ENCODE measurements at places on chromosomes 2 and 18. TPM values are rescaled to one million over a fixed set of nuclear protein-coding genes. Genes with fewer than 3 reads are reported as not detected.
A peak's percentile ranks its signal among the peaks of the same experiment; 100 is the strongest.

FBXO15 gene
- total RNA-seq = 5.2 TPM

ATP6V1B1 gene
- total RNA-seq = 1.9 TPM

CFAP210 gene
- 7.7 TPM for total RNA-seq

ACP1 gene
- 34.7 TPM for total RNA-seq

HOXD13 gene
- not detected for total RNA-seq

SERPINB4 gene
- total RNA-seq = not detected

ZNF385B gene
- 70.7 TPM for total RNA-seq

SGPP2 gene
- 85.9 TPM for total RNA-seq

DNA sequence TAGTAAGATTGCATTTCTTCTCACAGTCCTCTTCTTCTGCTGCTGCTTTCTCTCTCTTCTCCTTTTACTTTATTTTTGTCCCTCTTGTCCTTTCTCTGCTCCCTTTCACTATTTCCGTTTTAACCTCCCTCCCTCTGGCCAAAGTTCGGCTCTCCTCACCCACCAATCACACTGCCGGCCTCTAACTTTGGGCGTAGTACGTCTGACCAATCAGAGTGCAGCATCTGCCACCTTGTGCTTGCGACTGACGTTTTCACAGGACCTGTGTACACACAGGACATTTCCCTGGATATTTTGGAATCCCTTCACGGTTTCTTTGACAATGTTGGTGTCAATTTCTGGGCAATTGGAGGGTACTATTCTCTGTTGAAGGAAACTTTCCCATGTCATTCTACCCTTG lies 22.6 kb upstream of the ICOS start:
- DNase-seq = no peak

DNA sequence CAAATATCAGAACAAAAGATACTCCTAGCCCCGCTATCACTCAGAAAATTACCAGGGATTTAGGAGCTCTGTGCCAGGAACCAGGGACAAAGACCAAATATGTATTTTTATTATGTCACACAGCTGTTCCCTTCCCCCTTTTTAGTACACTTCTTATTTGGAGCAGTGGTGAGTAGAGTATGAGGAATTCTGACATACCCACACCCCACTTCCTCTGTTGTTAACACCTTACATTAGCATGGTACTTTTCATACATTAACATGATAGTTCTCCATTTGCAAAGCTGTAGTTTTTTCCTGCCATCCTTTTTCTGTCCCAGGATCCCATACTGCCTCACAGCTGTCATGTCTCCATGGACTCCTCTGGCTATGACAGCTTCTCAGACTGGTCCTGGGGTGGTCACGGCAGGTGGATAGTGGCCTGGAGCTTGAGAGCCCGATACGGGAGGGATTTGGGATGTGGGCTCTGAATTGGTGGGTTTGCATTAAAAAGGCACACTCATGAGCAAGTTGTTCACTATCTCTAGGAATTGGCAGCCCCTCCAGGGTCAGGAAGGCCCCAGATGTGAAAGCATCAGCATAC lies 100.2 kb downstream of the SH3RF3 start:
- no peak for DNase-seq

- no peak for DNase-seq
Measured at GRCh38 chr2:100938031-100939026, 63.8 kb upstream of the RPL31 start.

DNA sequence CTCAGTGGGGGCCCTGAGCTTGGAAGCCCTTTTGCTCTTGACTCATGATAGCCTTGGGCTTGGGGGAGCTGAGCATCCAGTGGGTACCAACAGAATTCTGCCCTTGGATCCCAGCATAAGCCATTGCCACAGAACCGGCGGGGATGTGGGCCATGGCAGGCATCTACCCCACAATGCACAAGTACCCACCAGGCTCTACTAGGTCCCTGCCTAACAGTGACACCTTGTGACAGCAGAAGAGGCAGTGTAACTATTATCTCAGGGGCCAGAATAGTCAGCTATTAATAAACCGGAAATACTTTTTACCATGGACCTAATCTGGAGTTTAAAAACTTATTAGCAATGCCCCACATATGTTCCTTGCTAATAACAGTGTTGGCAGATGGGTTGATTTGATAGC lies 397.2 kb downstream of the TMEM182 start:
- no peak for DNase-seq

DNA sequence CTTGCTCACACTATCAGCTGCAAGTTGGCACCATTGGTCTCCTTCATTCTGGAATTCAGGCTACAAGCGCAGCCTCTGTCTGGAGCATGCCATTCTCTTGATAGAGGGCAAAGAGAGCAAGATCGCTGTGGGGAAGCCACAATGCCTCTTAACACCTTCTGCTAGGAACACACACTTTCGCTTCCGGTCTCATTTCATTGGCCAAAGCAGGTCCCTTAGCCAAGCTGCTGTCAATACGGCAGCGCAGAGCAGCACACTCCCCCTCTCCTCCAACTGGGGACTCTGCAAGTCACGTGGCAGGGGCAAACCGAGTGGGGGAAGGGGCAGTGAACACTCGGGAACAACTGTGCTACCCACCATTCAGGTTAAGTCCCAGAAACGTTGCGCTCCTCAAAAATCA lies 98.1 kb downstream of the MMADHC start:
- no peak for DNase-seq

DNA sequence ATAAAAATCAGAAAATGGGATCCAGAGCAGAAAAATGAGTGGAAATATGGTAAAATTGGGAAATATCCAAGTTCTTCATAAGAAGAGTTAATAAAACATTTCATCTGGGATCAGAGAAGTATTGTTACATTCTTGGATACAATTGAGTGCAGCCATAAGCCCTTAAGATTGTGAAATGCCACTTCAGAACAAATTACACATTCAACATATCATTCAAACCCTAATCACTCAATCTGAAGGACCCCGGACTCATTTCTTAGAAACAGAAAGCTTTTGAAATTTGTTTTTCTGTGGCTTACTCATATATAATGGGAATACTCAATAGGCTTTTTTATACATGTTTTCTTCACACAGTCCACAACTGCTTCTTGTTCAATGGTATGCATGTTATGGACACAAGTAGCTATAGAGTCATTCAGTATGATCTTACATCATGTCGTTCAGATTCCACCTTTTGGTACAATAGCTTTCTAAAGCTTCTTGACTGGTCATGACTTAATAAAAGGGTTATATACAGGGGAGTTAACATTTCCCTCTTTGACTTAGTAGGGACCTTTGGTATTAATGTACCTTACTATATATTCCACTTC lies 39.9 kb downstream of the SCN7A start:
- DNase-seq = no peak

DNA sequence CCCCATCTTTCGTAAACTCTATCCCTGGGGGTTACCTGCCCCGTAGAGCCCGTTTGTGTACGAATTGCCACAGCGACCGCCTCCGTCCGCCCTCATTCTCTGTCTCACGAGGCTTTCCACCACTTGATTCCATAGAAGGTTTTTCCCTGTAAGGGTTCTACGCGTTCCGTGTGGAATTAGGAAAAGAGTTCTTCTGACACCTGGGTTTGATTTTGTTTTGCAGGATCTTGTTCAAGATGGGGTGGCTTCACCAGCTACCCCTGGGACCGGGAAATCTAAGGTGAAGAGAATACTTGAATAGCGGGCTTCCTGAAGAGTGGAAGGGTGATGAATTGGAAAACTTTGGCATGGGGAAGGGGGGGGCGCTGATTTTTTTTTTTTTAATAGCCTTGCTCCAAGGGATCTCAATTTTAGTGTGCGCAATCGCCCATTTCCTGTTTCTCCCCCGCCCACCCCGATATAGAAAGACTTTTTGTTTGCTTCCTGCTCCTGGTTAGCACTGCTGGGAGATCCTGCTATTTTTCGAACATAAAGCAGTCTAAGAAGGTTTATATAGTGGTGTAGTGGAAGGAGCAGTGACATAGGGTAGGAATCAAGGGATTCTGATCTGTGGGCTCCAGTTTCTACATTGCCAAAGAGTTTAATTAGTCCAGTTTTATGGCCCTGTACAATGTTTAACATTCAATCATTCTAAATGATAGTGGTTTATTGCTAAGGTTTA lies 564 bp downstream of the GCC2 start:
- DNase-seq = no peak

GRCh38 chr2:47134386-47135090 lies 20.6 kb downstream of the STPG4 start:
- no peak for DNase-seq

GRCh38 chr2:138090330-138090729 lies 126.1 kb downstream of the HNMT start:
- DNase-seq = no peak

GRCh38 chr18:77671456-77672167 lies 422.0 kb downstream of the GALR1 start:
- peak; percentile 34 for DNase-seq

DNA sequence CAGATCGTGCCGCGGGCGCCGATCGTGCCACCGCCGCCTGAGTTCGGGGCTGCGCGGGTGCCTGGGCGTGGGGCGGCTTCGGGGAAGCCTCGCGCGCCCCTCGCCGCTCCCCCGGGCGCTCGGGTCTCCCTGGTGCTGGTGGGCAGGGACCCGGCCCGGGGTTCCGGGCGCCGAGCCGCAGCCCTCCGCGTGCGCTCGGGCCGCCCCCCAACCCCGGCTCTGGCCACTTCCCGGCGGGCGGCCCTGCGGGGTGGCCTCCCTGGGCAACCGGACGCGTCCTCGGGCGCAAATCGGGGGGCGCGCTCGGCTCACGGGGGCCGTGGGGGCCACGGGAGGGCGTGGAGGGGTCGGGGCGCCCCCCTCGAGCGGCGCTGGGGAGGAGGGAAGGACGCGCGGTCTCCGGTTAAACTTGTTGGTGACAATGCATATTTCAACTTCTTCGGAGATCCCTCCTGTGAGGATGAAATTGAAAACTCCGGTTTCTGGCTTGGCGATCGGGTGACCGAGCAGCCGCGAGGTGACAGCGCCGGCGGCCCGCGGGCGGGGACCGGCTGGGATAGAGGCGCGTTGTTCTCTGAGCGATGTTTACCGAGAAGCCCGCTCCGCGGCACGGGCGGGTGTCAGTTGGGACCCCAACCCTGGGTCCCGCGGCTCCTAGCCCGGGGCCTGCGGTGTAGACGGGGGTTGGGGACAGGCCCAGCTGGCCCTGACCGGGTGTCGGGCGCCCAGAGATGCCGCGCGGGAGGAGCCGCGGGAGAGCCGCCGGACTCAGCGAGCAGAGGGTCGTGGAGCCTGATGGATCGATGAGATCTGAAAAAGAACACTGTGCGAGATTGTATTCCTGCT lies 676 bp downstream of the SH3BP4 start:
- DNase-seq = peak; percentile 90

DNA sequence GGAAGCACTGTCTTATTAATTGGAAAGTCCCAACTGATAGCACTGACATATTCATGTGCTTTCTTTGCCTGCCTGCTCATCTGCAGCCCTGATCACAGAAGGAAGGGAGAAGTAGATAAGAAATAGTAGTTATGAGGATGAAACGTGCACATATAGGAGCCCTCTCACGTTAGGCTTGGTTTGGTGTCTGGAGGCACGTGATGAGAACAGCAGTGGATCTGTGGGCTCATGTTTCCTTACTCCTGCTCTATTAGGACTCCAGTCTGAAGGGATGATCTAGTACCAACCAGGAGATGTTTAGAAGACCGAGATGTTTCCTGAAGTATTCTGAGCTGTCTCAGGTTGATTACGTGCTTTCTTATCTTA lies 84.9 kb downstream of the MAP4K4 start:
- DNase-seq = no peak

DNA sequence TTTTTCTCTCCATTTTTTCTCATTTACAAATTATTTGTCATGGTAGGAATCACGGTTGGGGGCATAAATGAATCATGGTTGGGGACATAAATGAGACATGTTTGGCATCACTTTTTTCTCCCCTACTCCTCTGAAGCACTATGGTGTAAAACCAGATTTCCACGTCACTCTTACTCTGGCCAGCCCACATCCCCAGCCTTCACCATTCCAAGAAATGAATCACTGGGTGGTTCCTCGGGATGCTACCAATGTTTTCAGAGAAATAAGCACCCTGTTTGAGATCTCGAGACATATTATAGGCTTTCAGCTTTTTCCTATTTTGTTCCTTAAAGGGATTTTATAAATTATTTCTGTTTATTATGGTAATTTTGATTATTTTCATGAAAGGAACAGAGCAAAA lies 155.0 kb upstream of the SLC8A1 start:
- no peak for DNase-seq

DNA sequence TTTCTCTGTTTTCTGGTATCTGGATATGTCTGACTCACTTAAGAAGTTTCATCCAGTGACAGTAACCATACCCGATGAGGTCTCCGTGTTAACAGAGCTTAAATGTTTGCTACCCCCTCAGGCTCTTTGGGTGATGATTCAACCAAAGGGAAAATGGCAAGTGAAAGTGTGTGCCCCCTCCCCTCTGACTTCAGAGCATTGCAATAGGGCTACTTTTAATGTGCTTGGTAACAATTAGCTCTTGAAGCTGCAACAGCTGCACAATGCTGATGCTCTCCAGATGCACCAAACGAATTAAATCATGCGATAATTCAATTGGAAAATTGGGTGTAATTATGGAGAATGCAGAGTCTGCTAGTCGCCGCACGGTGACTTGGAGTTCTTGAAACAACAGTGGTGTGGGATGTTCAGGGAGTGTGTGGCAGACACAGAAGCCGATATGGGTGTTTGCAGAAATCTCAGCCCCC lies 270.7 kb downstream of the ALK start:
- no peak for DNase-seq

DNA sequence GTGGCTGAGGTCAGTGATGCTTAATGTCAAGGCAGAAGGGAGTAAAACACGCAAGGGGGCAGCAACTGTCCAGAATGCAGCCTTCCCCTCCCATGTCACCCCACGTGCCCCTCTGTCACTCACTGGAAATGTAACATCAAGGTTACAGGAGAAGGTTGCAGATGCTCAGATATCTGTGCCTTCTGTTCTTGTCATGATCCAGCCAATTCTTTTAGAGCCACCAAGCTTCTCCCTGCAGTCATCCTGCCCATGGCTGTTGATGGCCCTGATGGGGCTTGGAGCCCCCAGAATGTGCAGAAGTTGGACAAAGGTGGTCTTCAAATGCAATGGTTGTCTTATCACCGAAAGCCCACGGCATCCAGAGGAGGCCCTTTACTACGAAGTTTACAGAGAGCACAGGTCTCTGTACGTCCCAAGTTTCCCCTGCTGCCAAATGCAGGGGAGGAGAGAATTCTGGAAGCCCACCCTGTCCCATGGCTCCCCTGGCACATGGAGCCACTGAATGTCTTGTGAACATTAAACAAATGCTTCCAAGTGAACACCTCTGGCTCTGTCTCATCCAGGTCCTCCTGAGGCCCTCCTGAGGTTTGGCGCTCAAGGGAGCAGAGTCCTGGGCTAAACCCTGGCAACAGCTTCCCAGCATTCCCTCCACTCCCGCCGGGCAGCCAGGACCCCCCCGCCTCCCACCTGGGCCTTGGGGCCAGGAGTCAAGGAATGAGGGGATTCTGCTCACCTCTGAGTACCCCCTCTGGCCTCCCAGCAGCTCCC lies 4.5 kb upstream of the GPR55 start:
- no peak for DNase-seq

- DNase-seq = no peak
Measured at GRCh38 chr2:62826141-62826540, 120.6 kb downstream of the EHBP1 start.

DNA sequence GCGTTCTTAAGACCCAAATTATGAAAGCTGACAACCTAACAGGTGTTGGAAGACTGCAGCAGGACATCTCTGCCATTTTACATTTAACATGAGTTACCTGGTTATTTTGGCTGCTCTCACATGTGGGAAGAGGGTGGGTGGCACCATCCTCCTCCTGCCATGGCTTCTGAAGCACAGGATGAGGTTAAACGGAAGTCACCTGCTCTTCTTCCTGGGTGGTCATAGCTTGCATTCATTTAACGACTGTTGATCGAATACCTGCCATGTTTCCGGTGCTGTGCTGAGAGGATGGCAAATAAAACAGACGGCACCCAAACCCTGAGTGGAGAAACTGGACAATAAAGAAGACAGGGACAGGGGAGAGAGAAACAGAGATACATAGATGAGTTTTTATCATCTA lies 118.0 kb downstream of the RHBDD1 start:
- no peak for DNase-seq
